ENCODE measurements at places on chromosomes 1 and 21.

DNA sequence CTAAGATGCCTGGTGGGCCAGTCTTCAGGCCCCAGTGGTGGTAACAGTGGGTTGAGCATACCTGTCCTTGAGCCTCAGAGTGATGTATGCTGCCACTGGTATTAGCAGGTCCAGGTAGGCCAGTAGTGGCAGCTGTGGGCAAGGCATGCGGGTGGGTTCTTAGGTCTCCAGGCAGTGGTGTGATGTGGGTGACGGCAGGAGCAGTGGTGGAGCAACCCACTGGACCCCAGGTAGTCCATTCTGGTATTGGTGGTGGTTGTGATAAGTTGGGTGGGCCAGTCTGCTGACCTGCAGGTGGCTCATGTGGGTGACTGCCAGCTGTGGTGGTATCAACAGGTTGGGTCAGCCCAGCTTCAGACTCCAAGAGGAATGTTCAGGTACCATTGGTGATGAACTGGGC, 165.0 kb upstream of the GORAB start:
- no peak for DNase-seq

GRCh38 chr1:31198600-31198999, 41.1 kb downstream of the NKAIN1 start:
- DNase-seq = no peak

GRCh38 chr21:33866826-33867225, 48.8 kb downstream of the ATP5PO start:
- DNase-seq = no peak

DNA sequence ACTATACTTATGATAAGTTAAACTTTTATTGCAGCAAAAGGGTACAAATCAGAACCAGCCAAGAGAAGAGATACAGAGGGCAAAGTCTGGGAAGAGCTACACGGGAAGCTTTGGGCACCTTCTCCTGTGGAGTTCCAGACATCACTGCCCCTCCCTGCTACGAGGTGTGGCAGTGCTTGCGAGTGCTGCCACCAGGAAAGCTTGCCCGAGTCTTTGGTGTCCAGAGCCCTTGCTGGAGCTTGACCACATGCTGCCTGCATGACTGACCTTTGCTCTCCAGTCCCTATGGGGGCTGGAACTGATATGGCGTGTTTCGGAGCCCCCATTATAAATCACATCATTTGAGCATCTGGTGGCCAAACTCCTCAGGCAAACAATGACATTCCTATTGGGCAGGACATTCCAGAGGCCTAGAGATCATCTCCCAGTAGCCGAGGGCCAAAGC, 23.4 kb downstream of the PLEKHO1 start:
- no peak for DNase-seq

- DNase-seq = no peak
Observed at GRCh38 chr1:36257375-36257767, 33.1 kb downstream of the THRAP3 start.

DNA sequence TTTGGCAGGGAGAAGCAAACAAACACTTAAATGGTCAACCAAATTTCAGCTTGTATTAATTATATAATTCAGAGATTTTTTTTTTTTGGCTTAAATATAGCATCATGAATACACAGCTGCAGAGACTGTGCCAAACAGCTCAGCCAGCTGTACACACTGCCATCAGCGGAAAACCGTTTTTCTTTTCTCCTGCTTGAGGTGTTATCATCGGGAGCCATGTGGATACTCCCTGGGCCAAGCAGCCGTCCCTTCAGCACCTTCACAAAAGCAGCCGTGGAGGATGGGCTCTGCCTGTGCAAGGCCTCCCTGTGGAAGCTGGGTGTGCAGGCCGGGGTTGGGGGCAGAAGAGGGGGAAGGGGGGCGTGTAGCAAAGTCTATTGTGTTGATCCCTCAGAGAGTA, 85.0 kb downstream of the NUF2 start:
- DNase-seq = no peak

DNA sequence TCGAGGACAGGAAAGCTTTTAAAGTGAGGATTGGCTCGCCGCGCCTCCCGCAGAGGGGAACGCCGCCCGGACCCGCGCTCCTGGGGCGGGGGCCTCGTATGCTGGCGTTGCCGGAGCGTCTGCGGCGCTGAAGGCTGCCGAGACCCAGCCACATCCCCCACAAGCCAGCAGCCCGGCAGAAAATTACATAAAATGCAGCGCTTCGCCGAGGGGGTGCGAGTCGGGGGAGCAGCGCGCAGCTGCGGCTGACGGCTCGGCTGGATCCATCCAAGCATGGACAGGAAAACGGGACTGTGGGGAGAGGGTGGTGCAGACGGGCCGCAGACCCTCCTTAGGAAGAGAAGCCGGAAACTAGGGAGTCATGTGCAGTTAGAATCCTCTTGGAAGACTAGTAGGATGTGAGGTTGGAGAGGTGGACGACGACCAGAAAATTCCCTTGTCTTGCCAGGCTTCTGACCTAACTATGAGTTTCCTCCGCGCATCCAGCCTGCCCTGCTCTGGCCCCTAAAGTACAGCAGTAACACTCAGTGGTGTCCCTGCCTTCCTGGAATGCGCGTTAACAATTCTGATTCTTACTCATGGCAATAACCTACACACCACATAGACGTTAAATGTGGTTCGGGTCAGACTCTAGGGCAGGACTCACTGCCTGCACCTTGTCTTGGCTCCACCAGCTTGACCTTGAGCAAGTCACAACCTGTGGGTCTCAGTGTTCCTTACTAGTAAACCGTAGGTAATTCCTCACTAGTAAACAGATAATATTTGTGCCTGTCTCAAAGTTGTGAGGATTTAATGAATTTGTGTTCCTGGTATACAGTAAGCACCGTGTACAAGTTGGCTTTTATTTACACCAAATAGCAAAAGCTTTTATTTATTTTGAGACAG, 953 bp upstream of the BRWD1 start:
- DNase-seq = no peak

GRCh38 chr1:110492573-110492972, 26.4 kb downstream of the KCNA10 start:
- no peak for DNase-seq

DNA sequence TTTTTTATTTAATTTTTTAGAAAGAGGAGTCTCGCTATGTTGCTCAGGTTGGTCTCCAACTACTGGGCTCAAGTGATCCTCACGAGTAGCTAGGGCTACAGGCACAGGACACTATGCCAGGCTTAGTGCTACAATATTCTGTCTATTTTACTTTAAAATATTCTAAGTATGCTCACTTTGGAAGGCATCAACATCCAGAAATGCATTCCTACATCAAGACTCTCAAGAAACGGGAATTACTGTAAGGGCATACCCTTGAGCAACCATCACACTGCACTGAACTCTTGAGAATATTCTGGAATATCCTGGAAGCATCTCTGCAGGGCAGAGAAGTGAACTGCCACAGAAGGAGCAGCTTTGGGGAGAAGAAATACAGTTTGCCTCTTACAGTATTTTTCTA, 565 bp upstream of the DMRTB1 start:
- no peak for DNase-seq

- DNase-seq = no peak
Observed at GRCh38 chr1:167529829-167530474, 11.6 kb upstream of the CD247 start.

GRCh38 chr1:63705078-63705477, 68.7 kb upstream of the ROR1 start:
- DNase-seq = no peak

- DNase-seq = no peak
Observed at GRCh38 chr1:46708121-46708520, 10.8 kb downstream of the EFCAB14 start.

- no peak for DNase-seq
Observed at GRCh38 chr1:89351597-89352311, 12.1 kb upstream of the GBP6 start.

- no peak for DNase-seq
Observed at GRCh38 chr1:119840745-119841144, 29.5 kb upstream of the REG4 start.

DNA sequence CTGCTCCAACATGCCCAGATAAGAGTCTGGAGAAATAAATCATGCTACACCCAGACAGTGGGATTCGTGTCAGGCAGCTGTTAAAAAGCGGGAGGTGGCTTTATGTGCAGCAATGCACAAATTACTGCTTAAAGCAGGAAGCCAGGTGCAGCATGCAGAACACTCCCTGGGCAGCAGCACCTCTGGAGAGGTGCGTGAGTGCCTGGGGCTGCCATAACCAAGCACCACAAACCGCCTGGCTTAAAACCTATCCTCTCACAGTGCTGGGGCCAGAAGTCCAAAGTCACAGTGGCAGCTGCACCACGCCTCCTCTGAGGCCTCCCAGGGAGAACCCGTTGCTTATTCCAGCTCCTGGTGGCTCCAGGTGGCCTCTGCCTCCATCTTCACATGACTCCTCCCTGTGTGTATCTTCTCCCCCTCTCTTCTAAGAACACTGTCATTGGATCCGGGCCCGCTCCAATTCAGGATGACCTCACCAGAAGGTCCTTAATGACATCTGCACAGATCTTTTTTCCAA, 115.6 kb downstream of the SIK1 start:
- DNase-seq = no peak

- DNase-seq = no peak
Observed at GRCh38 chr1:2539312-2539907, 9.3 kb upstream of the HES5 start.

GRCh38 chr1:41169799-41170180, 72.3 kb downstream of the SCMH1 start:
- DNase-seq = no peak

GRCh38 chr1:32754317-32755097, 51.9 kb upstream of the SYNC start:
- DNase-seq = no peak

DNA sequence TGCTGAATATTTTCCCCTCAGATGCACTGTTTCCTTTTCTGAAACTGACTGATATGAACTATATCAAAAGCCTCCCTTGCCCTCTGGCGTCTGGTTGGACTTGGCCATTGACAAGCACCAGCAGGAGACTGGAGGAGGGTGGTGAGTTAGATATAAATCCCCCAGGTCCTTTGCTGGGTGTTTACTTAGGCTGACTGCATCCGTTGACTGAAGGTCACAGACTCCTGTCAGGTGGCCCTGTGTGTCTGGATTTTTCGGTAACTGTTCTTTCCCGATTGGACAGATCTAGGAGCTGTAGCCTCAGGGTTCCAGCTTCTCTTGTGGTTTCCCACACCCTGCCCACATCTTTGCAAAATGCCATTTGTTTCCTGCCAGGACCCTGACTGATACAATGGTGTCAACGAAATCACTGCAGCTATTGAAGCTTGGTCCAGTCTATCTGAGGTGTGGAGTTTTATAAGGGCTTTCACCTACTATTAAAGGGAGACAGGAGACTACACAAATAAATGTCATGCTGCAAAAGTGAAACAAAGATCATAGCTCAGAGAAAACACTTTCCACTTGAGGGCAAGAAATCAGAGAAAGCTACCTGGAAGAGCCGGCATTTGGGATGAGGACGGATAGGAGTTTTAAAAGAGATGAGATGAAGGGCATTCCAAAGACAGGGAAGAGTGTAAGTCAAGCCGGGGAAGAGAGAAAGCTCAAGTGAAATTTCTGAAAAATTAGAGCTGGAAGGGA, 1.5 kb upstream of the MAGI3 start:
- DNase-seq = no peak

DNA sequence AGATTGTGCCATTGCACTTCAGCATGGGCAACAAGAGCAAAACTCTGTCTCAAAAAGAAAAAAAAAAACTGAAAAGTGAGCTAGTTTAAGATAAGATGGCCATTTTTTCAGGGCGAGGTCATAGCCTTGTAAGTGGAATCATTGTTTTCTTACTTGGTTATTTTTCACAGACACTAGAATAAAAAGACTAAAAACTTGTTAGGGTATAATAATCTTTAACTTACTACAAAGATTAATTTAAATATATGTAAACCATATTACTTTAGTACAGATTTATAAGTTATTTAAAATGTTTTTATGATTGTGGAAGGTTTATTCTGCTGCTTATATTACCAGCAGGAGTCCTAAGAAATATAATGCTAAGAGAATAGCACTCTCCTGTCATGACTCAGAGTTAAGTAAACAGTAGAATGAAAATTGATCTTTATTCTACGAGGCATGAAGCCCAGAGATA, 23.5 kb downstream of the ANGPTL1 start:
- no peak for DNase-seq

- DNase-seq = no peak
Observed at GRCh38 chr21:34995979-34996303, 53.2 kb downstream of the RUNX1 start.

DNA sequence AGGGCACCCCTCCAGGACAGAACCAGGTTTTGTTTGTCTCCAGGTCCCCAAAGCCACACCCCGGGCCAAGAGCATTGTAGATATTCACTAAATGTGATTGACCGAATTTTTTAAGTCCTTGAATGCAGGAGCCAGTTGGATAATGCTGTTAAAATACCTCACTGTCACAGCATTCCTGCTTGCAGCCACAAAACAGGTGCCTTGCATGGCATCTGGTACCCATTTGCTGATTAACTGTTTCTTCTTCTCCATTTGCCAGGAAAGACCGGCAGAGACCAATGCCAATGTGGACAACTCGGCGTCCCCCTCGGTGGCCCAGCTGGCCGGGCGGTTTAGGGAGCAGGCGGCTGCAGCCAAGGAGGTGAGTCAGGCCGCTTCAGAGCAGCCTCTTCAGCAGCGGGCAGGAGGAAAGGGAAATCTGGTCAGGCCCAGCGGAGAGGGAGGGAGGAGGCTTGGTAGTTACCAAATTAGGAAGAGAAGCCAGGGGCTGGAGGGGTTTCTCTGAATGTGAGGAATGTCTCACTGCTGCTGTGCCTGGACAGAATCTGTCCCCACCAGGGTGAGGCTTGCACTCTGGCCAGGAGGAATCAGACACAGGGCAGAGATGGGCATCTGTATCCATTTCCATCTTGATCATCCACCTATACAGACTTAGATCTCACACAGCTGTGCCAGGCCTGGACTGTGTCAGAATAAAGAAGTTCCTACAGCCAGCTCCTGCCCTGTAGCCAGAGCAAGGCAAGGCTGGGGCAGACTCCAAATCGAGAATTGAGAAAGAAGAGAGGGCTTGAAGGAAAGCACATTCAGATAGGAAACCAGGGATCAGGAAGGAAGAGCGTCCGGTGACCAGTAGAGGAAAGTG, 37.9 kb upstream of the MPZL1 start:
- DNase-seq = no peak

GRCh38 chr1:169100208-169100607, 6.3 kb upstream of the ATP1B1 start:
- no peak for DNase-seq

DNA sequence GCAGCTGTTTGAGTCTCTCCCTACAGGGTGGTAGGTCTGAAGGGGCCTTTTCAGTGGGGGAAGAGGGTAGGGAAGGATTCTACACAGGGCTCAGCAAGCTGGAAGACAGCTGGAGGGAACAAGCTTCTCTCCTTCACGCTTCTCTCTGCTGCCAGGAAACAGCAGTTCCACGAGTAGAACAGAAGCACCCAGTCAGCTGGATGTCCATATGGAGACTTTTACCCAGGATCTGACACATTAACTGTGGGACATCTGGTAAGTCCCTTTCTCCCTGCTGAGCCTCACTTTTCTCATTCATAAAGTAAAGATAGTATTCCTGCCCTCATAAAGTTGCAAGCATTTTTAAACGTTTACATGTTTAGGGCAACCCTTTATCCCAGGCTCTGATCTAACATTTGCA, 280.3 kb downstream of the OMA1 start:
- DNase-seq = no peak

DNA sequence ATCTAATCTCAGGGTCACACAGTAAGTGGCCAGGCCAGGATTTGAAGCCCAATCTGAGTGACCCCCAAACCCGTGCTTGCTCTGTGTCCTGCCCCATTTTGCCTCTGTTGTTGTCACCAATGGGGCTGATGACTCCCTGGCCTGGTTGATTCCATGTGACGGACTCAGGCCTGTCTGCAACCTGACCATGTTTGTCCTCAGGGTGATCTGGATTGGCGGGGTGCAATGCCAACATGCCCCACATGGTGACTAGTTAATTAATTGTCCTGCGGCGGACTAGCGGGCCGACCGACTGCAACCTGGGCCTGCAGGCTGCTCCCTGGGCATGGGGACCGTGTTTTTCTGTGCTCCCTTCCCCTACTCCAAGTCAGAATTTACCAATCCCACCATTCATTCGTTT, 256.3 kb downstream of the MATN1 start:
- no peak for DNase-seq
